ENCODE measurements at places on chromosomes 7 and 10.
A peak's percentile ranks its signal among the peaks of the same experiment; 100 is the strongest.

GRCh38 chr7:132430861-132431822 lies 145.1 kb downstream of the PLXNA4 start:
- peak; percentile 24 for DNase-seq

DNA sequence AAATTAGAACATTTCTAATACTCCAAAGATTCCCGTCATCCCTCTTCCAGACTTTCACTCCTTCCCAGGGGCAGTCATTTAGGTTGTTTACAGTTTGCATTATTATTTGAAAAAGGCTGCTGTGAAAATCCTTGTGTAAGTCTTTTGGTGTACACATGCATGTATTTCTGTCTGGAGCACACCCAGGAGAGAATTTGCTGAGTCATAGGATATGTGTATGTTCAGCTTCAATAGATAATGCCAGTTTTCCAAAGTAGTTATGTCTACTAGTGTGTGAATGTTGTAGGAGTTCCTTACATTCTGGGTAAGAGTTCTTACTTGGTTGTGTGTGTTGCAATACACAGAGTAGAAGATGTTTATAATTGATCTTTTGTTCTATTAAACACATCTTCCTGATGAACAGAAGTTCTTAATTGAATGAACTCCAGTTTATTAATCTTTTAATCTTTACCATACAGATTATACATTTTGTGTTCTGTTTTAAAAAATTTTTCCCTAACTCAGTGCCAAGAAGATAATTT lies 25.3 kb downstream of the CROT start:
- no peak for DNase-seq

- no peak for DNase-seq
Measured at GRCh38 chr10:374354-374753, 239.1 kb downstream of the ZMYND11 start.

- no peak for DNase-seq
Measured at GRCh38 chr10:43203448-43204041, 63.3 kb downstream of the RASGEF1A start.

GRCh38 chr10:8315619-8316021 lies 261.1 kb downstream of the GATA3 start:
- no peak for DNase-seq

GRCh38 chr10:5547931-5548660 lies 23.3 kb downstream of the CALML3 start:
- DNase-seq, result no peak

DNA sequence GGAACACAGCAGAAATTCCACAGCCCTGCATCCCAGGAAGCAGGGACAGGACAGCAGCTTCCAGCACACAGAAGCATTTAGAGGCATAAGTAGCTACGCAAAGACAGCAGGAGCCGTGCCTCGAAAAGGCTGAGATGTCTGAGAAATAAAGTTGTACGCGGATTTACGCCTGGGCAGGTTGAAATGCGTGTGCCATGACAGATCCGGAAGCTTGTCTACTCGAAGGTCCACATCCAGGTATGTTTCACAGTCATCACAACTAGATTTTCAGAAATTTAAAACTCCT lies 26.1 kb downstream of the DIP2C start:
- DNase-seq, result no peak

- no peak for DNase-seq
Measured at GRCh38 chr7:94276795-94277194, 117.9 kb upstream of the COL1A2 start.
